ENCODE measurements at places on chromosomes 12 and 14. TPM values are rescaled to one million over a fixed set of nuclear protein-coding genes. Genes with fewer than 3 reads are reported as not detected.

Gene RNF212B
- total RNA-seq, result not detected

Gene TCL1B
- not detected for total RNA-seq

Gene CNTN1
- 0.57 TPM for total RNA-seq

Gene ST8SIA1
- total RNA-seq, result 2.6 TPM

- DNase-seq, result no peak
Observed at GRCh38 chr12:96375841-96376604, 24.2 kb downstream of the CDK17 start.

DNA sequence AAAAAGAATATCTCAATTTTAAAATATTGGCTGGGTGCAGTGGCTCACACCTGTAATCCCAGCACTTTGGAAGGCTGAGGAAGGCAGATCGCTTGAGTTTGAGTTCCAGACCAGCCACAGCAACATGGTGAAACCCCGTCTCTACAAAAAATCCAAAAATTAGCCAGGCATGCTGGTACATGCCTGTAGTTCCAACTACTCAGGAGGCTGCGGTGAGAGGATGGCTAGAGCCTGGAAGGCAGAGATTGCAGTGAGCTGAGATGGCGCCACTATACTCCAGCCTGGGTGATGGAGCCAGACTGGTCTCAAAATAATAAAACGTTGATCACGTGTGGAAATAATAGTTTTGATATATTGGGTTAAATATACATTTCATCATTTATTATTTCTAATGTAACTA lies 5.7 kb downstream of the MTRFR start:
- DNase-seq, result no peak

DNA sequence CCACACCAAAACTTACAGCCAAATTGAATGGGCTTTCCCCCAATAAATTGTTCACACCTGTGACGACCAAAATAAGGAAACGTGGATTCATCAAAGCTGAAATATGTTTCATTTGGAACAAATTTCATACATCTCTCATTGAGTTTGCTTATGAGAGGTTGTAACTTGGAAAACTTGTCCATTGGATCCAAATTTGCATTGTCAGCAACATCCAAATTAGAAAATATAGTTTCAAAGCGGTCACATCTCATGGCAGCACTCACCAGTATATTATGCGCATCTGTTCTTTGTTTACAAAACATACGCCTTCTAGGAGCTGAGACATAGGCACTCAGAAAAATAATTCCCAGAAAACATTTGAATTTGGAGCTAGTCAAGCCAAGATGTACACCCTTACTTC lies 1028.2 kb upstream of the USP15 start:
- DNase-seq, result no peak

GRCh38 chr12:101698800-101699347 lies 1.4 kb downstream of the CHPT1 start:
- DNase-seq, result no peak

DNA sequence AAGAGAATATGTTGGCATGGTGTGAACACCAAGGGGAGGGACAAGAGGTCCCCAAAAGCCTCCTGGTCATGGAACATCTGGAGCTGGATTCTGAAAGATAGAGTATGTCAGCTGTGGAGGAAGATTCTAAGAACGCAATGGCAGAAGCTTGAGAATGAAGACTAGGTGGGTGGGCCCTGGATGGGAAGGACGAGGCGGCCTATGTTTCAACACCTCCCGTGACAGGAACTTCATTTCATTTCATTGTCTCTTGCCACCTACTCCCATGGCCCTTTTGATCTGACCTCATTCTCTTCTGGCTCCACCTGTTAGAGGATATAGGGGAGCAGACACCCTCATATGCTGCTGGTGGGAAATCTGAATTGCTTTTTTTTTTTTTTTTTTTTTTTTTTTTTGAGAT lies 3.3 kb downstream of the UNG start:
- DNase-seq, result no peak
